ENCODE measurements at places on chromosomes 3 and 15.

DNA sequence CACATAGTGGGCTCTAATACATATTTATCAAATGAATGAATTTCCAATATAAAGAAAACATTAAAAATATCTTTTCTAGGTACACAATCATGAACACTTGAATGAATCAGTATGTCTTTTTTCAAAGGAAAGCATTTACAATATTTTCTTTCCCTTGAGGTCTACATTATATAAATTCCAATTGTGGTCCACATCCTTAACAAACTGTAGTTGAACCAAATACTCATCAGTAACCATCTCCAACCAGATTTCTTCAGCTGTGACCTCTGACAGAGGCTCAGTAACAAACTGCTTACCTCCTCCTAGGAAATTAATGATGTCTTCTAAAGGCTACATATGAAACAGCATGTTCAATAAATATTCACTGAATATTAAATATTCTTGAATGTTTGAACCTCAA, 58.8 kb downstream of the CFAP20DC start:
- DNase-seq = no peak

DNA sequence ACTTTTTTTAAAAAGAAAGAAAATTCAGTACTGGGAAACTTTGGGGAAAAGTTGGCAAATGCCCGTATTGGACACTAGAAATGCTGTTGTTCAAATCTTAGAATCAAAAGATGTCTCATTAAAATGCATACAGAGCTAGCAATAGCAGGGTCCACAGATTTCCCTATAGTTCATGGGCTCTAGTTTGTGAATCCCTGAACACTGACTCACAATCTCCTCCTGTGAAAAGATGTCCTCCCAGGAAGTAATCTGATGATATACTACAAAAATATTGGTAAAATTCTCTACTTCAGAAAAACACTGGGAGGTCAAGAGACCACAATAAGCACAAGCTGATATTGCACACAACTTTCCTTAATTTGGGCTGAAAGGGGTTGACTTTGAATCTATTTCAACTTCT, 568.4 kb upstream of the ZNF385D start:
- DNase-seq = no peak

DNA sequence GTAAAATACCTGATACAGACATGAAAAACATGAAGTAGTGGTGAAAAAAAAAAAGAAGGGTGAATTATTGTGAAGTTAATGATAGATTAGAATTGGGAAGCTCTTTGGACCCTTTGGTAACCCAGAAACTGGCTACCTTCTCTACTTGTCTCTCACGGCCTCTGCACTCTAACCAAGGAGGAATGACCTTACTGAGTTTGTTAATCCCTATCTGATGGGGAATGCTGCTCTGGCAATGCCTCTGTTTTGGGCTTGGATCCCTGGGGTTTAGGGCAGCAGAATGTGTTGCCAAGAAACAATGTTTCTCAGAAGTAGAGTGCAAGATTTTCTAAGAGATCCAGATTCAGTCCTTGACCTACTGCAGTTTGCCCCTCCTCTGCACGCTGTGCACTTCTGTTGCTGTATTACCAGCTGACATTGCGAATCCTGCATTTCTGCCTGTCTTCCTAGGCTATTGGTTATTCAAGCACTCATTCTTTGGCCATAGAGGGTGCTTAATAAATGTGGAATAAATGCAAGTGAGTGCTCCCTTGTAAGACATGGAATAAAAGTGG, 49.2 kb upstream of the MAP3K13 start:
- DNase-seq = no peak

DNA sequence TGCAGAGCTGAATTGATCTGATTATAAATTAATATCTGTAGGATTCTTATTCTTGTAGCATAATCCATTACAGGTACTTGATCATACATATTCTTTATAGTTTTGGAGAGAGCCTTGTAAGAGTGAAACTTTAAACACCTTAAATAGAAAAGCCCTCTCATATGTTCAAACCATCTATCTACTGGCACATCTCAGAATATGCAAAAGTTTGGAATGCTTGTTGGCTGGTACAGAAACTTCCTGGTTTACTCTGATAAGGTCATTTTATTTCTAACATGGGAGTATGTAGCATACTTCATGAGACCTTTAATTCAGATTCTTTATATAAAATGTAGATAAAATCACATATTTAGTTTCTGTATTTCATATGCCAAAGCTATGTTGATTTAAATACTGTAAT, 21.9 kb upstream of the SELENOT start:
- DNase-seq = no peak

DNA sequence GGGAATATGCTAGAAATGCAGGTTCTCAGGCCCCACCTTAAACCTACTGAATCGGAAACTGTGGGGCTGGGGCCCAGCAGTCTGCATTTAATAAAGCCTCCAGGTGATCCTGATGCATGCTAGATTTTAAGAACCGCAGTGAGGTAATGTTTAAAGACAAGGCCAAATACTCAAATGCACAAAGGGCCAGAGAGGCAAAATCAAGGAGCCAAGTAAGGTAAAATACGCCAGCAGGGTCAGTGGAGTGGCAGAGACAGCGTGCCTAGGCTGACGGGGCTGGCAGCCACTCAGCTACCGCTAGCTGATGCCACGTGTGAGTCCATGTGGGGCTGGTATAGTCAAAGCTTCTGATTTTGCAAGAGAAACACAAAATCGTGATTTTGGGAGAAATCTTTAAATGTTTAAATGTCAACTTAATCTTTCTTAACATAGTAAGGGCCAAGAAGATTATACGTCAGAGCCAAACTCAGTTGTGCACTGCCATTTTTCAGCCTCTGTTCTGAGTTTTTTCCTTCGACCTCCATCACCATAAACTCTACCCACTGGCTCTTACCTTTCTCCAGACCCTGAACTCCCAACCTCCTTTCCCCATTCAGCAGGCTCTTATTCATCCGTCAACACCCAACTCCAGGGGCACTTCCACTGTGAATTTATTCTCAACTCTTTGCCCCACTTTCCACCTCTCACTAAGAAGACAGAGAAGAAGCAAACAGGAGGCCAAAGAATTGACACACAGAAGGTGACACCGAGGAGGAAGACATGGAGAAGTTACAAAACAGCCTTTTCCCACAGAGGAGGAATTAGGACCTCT, 136.6 kb upstream of the RAD18 start:
- DNase-seq = no peak

GRCh38 chr3:133988631-133989161, 41.0 kb downstream of the SLCO2A1 start:
- DNase-seq = peak; percentile 17

DNA sequence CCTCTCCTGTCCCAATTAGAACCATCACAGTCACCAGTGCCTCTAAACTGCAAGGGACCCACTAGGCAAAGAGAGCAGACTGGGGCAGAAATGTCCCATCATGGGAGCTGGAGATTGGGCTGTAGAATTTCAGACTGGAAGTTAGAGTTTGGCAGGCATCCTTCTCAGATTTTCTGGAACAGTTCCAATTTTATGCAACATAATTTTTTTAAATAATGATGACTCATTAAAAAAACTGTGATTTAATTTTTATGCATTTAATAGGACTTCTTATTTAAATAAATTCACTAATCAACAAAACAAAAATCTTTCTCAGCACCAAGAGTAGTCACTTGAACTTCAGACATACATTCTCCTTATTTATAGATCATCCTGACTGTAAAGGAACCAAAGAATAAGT, 84.6 kb upstream of the SLC7A14 start:
- no peak for DNase-seq

DNA sequence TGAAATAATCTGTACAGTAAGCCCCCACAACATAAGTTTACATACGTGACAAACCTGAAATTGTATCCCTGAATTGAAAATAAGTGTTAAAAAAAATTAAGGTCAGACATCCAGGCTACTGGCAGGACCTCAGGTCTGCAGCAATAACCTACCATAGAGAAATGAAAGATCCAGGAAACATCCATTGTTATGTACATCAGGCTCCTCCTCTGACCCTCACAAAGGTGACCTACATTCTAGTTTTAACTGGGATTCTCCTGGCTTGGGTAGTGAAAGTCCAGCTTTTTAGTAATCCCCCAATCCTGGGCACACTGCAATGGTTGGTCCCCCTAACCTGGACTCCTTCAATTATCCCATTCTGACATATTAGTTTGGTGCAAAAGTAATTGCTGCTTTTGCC, 749.6 kb upstream of the LMCD1 start:
- no peak for DNase-seq

DNA sequence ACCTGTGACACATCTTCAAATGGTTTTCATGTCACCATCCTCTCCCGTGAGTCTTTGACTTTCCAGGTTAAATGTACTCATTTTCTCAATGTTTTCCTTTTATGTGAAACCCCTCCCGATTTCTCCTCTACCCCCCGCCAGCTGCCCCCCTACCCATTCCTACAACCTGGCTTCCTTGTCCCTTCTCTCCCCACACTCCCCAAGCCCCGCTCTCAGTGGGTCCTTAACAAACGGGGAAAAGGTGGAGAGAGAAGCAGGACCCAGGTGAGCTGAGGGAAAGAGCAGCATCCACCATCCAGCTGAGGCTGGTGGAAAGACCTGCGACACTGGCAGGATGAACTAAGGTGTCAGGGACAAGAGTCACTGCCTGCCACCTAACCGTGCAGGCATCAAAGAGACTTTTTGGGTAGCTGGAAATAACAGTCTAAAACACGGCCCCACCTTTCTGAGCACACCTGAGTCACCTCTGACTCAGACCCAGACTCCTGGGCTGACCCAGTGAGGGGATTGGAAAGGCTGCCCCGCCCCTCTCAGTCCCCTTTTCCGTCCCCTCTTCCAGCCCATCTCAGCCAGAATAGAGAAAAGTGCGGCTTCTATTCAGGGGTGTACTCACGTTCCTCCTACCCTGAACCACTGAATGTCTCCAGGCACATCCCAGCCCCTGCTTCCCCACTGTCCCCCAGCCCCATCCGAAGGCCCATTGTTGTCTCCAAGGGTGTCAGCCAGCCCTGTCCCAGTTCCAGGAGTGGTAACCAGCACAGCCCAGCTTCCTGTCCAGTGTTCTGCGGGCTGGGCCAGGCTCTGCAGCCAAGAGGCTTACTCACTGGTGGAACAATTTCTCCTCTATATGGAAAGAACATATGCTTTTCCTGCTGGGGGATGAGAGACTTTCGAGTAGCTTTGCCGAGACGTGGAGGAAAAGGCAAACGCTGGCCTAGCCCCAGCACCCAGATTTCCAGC, 20.4 kb downstream of the ISG20 start:
- DNase-seq = peak; percentile 56

GRCh38 chr15:52352086-52352485, 56.5 kb upstream of the MYO5C start:
- DNase-seq = no peak
